ENCODE measurements at places on chromosomes 13 and 19.

DNA sequence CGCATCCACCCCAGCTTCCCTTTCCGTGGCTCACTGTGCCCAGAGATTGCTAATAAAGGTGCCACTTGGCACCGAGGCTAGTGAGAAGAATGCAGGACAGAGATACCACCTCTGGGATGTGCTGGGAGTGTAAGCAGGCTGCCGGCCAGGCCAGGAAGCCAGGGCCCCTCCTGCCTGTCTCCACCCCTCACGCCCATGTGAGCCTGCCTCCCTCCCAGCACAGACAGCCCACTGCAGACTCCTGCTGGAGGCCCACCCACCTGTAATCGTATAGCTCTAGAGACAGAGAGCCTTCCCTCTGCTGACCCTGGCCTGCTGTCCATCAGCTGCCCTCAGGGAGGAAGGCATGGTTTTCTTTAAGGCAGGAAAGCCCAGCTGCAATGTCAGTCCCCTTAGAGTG lies 13.9 kb downstream of the VSTM2B start:
- DNase-seq = no peak

DNA sequence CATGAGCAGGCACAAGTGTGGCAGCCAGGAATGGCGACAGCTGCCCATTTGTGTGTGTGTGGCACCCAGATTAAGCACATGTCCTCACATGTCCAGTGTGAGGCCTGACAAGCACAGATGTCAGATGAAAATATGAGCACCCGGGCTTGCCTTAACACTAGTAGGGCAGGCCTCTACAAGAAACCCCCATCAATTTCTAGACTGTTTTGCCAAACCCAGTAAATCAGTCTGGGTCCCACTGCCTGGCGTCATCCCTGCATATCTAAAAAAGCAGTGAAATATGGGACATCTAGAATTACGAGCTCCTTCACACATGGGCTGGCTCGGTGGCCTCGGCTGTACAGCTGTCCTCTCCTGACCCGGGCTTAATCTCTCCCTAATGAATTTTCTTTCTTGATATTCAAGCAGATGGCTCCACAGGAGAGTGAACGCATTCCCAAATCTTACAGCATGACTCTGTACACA lies 432.7 kb downstream of the FOXO1 start:
- DNase-seq = no peak

- DNase-seq = no peak
Measured at GRCh38 chr13:85729296-85729695, 69.9 kb downstream of the SLITRK6 start.

GRCh38 chr19:5588441-5588840 lies 20.7 kb upstream of the TINCR start:
- no peak for DNase-seq

DNA sequence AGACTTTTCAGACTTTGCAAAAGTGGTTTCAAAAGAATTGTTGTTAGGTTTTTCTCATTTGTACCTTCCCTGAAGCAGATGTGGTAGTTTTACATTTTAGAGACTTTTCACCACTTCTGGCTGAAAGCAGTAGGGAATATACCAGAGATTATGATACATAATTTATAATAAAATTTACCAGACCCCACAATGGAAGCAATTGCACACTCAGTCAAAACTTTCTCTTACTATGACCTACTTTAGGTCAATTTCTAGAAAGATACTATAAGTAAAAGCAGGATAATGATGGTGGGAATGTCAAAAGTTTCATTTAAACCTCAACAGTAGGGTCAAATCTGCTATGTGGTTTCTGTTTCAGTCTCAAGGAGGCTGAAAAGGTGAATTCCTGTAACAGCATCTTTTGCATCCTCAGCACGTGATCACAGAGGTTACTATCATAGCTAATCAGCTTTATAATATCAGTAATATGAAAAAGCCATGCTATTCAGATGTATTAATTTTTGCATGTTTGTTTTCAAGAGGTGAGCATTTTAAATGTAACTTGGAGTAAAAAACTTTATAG lies 26.9 kb downstream of the PCCA start:
- no peak for DNase-seq

DNA sequence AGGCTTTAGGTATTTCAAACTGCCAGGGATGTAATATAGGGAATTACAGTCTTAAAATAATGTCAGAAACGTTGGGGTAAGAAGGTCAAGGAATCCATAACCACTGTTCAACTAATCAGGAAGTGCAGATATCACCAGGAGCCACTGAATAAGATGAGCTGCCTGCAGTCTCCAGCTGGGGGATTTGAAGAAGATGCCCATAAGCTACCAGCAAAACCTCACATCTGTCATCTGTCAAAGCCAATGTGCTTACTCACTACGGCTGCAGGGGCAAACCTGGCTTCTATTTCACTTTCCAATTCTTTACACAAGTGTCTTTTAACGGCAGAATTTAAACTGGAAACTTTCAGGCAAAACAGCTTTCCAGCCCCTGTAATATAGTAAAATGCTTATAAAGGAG lies 1410.1 kb upstream of the ATXN8OS start:
- no peak for DNase-seq

- DNase-seq = no peak
Measured at GRCh38 chr19:3225677-3226093, 1.2 kb downstream of the CELF5 start.

- peak; percentile 1 for DNase-seq
Measured at GRCh38 chr13:20566468-20566897, 474 bp upstream of the IFT88 start.

DNA sequence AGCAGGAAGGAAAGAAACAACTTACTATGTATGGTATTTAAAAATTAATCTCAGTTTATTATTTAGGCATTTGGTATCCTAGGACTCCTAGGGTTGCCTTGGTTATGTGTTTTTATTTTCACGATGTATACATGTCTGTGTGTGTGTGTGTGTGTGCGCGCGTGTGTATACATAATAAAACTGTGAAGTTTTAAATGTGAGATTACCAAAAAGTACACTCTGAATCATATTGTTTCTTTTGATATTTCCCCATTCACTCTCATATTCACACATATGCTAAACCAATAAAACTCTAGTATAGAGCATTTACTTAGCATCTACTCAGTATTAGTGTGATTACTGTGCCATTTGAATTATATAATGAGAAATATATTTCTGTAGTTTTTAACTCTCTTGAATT lies 30.8 kb upstream of the NDFIP2 start:
- no peak for DNase-seq

DNA sequence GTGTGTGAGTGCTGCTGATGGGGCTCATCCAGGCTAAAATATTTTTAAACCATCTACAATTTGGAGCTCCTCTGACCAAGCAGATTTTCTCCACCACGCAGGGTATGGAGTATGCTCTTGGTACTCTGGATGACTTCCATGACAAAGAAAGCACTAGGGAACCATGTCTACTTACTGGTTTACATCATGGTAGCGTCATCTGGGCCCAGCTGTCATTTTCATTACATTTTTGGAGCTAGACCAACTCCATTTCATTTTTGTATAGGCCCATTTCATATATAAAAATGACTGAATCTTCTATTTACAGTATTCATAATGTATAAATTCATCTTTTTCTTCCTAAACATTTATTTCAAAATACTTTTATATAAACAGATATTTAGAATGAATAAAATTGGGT lies 184.4 kb downstream of the DNAJC3 start:
- no peak for DNase-seq

- DNase-seq = peak; percentile 43
Measured at GRCh38 chr19:42290523-42291434, 11.2 kb upstream of the PRR19 start.

- no peak for DNase-seq
Measured at GRCh38 chr13:30738526-30739236, 3.3 kb downstream of the ALOX5AP start.

DNA sequence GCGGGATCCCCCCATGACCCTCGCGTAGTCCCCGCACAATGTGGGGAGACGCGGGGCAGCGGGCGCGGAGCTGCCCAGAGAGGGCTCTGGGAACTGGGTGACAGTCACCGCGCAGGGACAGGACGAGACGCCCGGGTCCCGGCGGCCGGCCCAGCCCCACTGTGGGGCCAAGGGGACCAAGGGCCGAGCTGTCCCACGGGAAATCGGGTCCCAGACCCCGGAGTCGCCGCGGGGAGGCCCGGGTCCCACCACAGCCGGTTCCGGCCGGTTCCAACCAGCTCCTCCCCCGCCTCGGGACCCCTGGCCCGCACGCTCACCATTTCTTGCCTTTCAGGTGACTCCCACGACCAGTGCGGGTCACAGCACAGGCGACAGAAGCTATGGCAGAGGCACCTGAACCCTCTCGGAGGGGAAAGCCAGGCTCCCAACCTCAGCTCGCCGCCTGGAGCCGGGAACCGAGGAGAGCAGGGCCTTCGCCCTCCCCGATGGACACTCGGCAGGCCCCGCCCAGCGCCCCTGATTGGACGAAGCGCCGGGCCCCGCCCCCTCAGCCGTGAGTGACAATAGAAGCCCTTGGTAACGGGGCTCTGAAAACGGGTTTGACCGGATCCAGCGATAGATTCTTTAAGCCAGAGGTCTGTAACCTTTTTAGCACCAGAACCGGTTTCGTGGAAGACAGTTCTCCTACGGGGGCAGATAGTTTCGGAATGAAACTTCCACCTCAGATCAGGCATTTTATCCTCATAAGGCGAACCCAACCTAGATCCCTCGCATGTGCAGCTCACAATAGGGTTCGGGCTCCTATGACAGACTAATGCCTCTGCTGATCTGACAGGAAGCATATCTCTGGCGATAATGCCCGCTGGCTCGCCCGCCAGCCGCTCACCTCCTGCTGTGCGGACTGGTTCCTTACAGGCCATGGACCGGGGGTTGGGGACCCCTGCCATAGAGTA lies at the start of gene ZNF433:
Gene ZNF433, minus strand, starts transcription at position 460 of the 953 bp plus-strand sequence. Its CDS starts 140 bp downstream, at position 320.
- DNase-seq = peak; percentile 33

DNA sequence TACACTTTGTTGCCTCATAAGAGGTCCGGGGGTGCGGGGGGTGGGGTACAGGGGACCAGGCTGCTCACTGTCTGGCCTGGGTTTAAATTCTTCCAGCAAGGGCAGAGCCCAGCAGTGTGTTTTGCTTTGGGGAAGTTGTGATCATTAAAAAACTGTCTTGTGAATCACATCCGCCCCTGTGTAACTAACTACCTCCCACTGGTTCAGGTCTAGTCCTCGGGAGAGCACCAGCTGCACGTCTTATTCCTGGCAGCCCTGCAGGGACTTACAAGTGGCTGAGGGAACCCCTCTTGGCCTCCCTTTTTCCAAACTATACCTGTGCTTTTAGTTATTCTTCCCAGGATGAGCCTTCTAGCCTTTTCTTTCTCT lies 127.5 kb downstream of the SIPA1L3 start:
- no peak for DNase-seq

GRCh38 chr19:50994129-50994528 lies 7.3 kb downstream of the KLK8 start:
- DNase-seq = no peak

GRCh38 chr13:76361868-76362267 lies 524.3 kb downstream of the KCTD12 start:
- no peak for DNase-seq

- no peak for DNase-seq
Measured at GRCh38 chr19:39969681-39970424, 1.1 kb upstream of the PSMC4 start.

DNA sequence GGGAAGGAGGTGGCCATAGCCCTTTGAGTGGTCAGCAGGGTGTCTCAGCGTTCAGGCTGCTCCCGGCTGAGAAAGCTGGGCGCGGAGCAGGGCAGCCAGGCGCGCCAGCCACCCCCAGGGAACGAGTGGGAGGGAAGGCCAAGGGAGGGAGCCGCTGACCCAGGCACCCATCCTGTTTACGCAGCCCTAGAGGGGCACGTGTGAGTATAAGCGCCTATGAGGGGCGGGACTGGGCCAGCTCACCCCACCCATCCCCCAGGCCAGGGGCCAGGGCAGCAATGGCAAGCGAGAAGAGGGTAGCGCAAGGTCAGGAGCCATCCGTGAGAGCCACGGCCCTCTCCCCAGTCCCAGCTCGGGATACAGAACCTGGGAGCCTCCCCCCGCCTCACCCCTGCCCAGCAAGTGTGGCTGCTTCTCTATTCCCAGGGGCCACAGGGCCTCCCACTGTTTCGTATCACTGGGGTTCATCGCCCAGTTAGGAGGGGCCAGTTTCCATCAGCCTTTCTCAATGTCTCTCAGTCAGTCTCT lies 897 bp upstream of the DMKN start:
- DNase-seq = no peak

- no peak for DNase-seq
Measured at GRCh38 chr13:73055813-73056564, 2.8 kb upstream of the KLF5 start.

GRCh38 chr19:543910-544608 lies at the start of gene GZMM:
TSS of gene GZMM (plus strand) at chr19:544053. CDS start at chr19:544072, 19 bp downstream.
- peak; percentile 60 for DNase-seq

DNA sequence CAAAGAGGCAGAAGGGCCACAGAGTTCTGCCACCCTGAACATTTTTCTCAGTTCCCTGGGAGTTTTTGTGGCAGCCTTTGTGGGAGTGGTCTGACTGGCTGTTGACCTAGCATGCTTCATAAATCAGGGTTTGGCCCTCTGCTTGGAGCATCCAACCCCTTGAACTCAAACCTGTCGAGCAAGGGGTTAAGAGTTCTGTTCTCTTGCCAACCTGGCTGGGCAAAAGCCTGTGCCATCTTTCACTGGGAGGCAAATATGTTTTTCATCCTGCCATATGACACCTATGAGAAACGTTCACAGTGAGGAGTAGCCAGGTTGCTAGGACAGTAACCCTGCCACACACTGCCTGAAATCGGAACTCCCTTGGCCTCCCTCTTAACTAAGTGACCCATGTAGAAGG lies 7.7 kb upstream of the TEX26 start:
- DNase-seq = no peak

DNA sequence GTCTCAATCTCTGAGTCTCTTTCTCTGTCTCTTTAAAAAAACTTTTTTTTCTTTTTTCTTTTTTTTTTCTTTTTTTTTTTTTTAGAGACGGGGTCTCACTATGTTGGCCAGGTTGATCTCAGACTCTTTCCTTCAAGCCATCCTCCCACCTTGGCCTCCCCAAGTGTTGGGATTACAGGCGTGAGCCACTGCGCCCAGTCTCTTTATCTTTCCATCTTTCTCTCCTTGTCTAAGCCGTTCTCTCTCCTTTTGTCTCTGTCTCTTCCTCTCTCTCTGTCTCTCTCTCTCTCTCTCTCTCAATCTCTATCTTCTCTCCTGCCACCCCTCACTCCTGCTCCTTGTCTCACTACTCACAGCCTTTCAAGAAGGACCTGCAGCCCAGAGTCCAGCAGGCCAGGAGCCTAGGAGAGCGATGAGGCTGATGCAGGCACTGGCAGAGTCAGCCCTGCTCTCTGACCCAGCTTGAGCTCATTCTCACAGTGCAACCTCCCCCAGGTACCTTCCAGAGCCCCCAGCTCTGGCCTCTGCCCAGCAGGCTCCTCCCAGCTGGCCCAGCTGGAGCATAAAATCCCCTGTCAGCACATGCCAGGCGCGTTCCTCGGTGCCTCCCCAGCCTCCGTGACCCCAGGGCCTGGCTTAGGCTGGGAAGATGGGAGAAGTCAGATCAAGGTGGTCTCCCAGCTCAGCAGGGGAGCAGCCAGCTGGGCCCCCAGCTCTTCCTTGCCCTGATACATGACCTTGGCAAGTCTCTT lies at the start of gene NPHS1:
Gene NPHS1, minus strand, starts transcription at position 476 of the 752 bp plus-strand sequence. CDS start 667 bp downstream, outside the sequence.
- DNase-seq = no peak

- no peak for DNase-seq
Measured at GRCh38 chr13:44415815-44416214, 42.2 kb downstream of the SERP2 start.

- DNase-seq = no peak
Measured at GRCh38 chr13:27666951-27667350, 45.3 kb downstream of the POLR1D start.

Data from stimulated activated CD8-positive, alpha-beta memory T cell treated with anti-CD3 and anti-CD28 coated beads, Interleukin-4, amount 100 ng/mL, for 4 hours (primary cell).